ENCODE measurements at places on chromosomes 7 and 10.
A peak's percentile ranks its signal among the peaks of the same experiment; 100 is the strongest.

- DNase-seq = peak; percentile 12
Observed at GRCh38 chr7:80699045-80699638, 60.7 kb downstream of the CD36 start.

DNA sequence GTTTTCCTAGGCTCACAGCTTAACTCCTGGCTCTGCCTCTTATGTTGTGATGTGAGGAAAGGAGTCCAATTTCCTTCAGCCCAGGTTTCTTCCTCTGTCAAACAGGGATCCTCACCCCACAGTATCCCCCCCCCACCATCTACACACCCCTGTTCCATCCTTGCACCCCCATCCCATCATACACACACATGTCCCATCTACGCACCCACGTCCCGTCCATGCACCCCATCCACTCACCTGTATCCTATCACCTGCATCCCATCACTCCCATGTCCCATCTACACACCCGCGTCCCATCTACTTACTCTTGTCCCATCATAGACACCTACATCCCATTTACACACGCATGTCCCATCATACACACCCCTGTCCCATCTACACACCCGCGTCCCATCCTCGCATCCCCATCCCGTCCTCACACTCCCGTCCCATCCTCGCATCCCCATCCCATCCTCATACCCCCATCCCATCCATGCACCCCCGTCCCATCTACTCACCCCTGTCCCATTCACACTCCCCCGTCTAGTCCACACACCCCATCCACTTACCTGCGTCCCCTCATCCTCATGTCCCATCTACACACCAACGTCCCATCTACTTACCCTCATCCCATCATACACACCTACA is 117.3 kb downstream of the TRRAP start:
- DNase-seq = no peak

DNA sequence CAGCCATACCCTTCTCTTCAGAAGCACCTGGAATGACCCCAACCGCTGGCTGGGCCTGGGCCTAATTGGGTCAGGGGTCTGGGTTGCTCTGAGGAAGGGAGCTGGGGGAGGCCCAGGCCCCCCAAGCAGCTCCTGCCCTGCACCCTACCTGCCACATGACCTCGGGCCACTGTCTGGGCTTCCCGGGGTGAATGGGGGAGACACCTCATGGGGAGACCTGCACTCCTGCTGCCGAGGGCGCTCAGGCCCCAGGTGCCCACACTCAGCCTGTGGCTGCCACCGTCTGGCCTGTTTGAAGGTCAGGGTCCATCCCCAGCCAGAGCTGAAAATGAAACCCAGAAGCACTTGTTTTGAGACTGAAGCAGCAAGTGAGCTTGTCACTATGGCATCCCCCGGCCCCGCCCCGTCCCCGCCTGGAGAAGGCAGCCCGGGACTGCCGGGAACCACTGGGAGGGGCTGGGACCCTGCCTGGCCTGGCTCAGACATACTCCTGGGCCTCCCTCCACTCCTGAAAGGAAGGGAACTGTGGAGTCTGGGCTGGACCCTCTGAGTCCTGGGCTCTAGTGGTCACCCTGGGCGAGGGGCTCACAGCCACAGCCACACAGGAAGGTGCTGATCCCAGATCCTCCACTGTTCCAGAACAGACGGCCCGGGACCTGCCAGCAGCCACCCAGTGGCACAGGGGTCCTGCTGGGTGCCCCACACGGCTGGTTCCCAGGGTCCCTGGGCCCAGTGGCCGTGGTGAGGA is 7.4 kb upstream of the MICALL2 start:
- peak; percentile 18 for DNase-seq

DNA sequence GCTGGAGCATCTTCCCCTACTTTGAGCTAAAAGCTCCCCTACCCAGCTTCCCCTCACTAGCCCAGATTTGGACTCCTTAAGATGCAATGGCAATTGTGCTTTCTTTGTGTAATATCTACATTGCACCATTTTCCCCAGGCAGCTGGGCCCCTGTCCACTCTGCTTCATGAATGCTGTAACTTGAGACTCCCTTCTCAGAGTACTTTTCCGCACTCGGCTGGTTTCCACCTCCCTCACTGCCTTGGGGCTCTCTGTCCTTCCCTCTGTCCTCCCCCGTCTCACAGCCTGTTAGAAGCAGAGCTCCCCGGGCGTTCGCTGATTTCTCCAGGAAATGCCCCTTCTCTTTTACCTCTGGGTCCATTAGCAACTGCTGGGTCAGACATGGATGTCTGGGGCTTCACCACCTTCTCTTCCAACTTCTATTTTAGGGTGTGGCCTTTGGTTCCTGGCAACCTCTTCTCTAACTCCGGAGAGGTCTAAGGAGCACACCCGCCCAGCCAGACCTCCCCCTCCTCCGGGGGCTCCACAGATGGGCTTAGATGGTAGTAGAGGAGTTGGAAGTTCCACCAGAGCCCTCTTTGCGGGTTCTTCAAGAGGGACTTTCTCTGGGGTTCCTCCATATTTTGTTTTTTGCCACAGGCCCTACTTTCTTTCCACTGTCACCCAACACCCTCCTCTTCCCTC is 2.9 kb upstream of the TMEM72 start:
- peak; percentile 31 for DNase-seq

- DNase-seq = no peak
Observed at GRCh38 chr7:35691827-35692307, 3.1 kb downstream of the HERPUD2 start.

DNA sequence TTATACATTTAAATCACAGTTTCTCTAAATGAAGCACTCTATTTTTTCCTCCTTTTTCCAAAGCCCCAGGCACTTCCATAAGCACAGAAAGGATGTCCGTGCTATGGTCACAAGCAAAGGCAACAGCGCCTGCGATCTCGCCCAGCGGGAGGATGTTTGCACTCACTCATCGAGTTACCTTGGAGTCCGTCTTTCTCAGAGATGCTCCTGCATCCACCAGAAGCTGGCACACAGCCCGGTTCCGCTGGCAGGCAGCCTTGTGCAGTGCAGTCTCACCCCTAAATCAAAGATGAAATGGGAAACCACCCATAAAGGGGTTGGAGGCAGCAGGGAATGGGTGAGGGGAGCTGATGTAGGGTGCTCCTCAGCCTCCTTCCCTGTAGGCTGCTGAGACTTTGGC is 51.9 kb upstream of the PTN start:
- no peak for DNase-seq

- no peak for DNase-seq
Observed at GRCh38 chr10:124364674-124365073, 54.0 kb downstream of the OAT start.

DNA sequence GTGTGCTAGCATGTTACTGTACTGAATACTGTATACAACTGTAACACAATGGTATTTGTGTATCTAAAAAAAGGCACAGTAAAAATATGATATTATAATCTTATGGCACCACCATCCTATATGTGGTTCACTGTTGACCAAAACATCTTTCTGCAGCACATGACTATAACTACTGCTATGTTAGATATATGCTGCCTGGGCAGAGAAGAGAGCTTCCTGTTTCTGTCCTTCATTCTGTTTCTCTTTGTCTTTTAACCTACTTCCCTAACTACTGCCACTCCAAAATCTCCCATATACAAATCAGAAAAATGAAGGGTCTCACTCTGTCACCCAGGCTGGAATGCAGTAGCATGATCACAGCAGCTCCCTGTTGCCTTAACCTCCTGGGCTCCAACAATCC is 8.8 kb upstream of the FGL2 start:
- no peak for DNase-seq

DNA sequence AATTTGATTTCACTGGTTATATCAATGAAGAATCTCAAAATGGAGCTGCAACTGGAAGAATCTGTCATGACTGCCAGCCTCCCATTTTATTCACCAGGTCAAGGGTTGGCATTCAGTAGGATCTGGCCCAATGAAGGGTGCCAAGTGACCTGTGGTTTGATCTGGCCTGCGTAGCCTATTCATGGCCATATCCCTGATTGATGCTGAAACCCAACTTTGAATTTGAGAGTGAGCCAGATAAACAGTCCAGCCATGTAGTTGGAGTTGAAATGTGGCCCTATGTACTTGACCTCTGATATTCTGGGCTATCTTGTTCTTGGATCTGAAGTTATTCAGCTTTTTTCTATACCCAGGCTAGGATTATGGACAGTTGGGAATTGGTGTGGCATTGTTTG is 1.5 kb downstream of the MKLN1 start:
- no peak for DNase-seq

DNA sequence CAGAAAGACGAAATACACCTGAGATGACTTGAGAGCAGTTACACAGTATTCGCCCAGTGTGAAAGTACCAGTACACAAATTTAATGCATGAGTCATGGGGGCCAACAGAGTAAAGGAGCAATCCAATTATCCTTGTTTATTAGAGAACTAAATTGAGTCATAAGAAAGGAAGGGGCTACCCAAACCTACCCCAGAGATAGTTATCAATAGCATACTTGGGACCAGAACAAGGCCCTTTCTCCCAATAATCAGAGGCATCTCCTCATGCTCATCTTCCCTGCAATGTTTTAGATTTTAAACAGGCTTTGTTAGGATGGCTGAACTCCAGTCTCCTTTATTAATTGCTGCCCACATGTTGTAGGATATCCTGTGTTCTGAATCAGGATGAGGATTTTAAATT is 239.7 kb upstream of the LRGUK start:
- no peak for DNase-seq

GRCh38 chr7:39951226-39952194 is 1.5 kb downstream of the CDK13 start:
- DNase-seq = peak; percentile 74

GRCh38 chr7:95997632-95998031 is 225.3 kb downstream of the DYNC1I1 start:
- no peak for DNase-seq

DNA sequence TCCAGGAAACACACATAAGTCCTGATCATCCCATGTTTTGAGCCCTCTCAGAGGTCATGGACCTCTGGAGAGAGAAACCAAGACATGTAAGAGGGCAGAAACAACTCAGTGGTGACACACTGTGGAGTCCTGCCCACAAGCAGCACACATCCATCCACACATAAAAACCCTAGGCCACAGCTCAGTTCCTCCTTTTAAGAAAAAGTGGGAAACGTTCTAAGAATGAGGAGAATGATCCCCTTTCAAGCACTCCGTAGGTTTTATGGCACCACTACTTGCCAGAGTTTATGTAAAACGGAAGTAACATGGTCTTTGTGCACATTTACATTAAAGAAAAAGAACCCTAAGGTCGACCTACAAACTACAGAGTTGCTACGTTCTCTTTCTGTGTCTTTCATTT is 19.9 kb downstream of the ATAD1 start:
- DNase-seq = no peak

DNA sequence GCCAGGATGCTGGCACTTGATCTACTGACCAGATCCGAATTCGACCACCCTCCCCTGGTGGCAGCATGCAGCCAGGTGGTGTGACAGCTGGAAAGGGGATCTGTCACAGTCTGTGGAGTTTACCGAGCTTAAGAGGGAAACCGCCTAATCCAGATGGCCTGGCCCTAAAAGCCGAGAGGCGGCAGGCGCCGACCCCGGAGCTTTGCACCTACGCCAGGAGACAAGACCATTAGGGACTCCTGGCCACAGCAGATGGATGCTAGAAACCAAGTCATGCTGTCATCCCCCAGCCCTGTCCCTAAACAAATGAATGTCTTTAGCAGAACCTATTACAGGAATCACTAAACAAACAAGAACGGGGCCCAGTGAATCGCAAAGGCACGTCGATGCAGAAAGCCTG is 27.7 kb downstream of the RCC1L start:
- no peak for DNase-seq

GRCh38 chr7:131808736-131809135 is 252.3 kb upstream of the PODXL start:
- DNase-seq = no peak

DNA sequence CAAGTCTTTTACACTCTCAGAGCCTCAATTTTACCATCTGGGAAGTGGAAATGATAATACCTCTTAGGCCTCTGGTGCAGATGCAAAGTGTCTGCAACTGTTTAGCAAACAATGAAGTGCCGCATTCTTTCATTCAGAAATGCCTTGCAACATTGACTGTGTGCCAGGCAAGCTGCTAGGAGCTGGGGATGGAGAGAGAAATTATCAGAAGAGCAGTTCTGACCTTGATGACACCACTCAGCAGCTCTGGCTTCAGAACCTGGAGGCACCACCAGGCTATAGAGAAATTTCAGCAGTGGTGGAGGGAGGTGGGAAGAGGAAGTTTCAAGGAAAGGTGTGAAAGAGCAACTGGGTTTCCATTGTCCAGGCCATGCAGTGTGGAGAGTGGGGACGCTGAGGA is 78.1 kb upstream of the HABP2 start:
- DNase-seq = no peak

DNA sequence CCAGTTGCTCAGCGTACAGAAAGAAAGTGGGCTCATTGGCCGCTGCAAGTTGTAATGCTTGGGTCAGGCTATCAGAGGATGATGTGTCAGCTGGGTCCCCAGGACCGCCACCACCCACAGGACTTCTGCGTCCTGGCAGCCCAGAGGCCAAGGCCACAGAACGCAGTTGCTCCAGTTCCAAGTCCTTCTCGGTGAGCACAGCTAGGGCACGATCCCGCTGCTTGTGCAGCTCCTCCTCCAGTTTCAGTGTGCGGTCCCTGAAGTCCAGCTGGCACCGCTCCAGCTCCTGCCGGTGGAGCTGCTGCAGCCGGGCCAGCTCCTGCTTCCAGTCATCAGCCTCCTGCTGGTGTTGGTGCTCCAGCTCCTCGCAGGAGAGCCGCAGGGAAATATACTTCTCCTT is 3.0 kb downstream of the GCC1 start:
- no peak for DNase-seq

GRCh38 chr10:44628921-44629320 is 244.0 kb upstream of the CXCL12 start:
- DNase-seq = no peak

GRCh38 chr7:88041583-88041982 is 107.5 kb downstream of the ADAM22 start:
- DNase-seq = no peak

DNA sequence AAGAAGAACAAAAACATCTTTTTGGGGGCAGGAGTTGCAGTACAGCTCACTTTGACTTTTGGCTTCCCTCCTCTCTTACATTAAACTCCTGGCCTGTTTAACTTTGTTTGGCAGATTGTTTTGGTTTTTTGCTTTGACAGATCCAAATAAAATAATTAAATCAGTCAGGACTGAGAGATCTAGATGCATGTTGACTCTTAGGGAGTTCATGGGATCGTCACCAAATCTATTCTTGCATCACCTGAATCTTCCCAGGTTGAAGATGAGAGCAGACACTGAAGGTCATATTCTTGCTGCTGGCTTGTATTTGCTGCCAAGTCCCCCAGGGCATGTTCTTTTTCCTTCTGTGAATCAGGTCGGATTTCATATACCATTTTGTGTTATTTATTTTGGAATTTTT is 759.4 kb downstream of the CNTNAP2 start:
- no peak for DNase-seq

- no peak for DNase-seq
Observed at GRCh38 chr10:71835671-71836595, 15.1 kb downstream of the PSAP start.

- no peak for DNase-seq
Observed at GRCh38 chr7:16759840-16760239, 6.3 kb downstream of the TSPAN13 start.

DNA sequence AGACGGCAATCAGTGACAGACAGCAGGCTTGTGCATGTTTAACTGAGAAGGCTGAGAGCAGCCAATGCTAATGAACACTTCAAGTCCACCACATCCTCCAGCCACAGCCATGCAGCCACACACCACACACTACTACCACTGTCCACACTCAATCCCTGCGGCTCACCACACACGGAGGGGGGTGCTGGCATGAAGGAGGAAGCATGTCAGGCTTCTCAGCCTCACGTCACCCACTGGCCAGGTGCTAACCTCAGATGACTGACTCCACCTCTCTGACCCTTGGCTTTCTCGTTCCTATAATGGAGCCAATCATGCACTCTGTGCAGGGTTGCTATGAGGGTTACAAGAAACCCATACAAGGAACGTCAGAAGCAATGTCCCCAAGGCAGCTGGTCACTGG is 165.4 kb upstream of the RNF32 start:
- DNase-seq = no peak
